Stimulated activated CD8-positive, alpha-beta memory T cell treated with anti-CD3 and anti-CD28 coated beads, Interleukin-7, amount 100 ng/mL, for 48 hours (primary cell): ENCODE measurements at places on chromosomes 16 and 17.

DNA sequence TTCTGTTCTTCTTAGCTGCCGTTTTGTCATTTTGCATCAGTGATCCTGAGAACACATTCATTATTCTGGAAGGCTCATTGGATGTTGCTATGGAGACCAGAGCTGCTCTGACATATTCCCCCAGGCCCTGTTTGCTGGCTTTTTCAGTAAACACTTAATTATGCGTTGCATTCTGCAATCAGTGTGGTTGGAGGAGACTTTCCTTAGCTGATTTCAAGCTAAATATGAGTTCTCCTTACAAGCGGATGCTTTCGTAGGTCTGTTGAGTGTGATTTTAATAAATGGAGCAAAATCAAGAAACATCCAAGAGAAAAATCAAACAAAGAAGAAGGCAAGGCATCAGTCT is 38.2 kb upstream of the NUDT7 start:
- no peak for DNase-seq

- DNase-seq: no peak
Measured at GRCh38 chr16:6969594-6969993, 363.1 kb upstream of the RBFOX1 start.

DNA sequence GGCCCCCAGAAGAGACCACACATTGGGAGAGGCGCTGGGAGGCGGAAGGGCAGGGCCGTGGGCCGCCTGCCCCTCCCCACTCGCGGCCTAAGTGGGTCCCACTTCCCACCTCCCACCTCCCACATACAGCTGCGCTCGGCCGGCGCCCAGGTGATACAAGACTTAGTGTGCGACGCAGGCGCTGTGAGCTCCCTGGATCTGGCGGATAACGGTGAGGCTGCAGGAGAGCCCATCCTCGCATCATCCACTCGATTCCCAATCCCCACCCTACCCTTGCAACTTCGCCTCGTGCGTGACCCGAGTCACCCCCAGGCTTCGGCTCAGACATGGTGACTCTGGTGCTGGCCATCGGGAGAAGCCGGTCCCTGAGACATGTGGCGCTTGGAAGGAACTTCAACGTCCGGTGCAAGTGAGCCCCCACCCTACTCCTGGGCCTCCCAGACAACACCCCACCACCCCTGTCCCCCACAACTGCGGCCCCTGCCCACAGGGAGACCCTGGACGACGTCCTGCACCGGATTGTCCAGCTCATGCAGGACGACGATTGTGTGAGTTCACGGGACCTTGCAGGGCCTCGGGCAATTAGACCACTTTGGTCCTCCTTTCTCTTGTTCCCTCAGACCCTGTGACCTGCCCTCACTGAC is 3.9 kb downstream of the CARMIL2 start:
- DNase-seq: no peak

GRCh38 chr16:3640207-3640606 is 14.3 kb upstream of the DNASE1 start:
- no peak for DNase-seq
